ENCODE measurements at places on chromosomes 1 and 21.
A peak's percentile ranks its signal among the peaks of the same experiment; 100 is the strongest.

DNA sequence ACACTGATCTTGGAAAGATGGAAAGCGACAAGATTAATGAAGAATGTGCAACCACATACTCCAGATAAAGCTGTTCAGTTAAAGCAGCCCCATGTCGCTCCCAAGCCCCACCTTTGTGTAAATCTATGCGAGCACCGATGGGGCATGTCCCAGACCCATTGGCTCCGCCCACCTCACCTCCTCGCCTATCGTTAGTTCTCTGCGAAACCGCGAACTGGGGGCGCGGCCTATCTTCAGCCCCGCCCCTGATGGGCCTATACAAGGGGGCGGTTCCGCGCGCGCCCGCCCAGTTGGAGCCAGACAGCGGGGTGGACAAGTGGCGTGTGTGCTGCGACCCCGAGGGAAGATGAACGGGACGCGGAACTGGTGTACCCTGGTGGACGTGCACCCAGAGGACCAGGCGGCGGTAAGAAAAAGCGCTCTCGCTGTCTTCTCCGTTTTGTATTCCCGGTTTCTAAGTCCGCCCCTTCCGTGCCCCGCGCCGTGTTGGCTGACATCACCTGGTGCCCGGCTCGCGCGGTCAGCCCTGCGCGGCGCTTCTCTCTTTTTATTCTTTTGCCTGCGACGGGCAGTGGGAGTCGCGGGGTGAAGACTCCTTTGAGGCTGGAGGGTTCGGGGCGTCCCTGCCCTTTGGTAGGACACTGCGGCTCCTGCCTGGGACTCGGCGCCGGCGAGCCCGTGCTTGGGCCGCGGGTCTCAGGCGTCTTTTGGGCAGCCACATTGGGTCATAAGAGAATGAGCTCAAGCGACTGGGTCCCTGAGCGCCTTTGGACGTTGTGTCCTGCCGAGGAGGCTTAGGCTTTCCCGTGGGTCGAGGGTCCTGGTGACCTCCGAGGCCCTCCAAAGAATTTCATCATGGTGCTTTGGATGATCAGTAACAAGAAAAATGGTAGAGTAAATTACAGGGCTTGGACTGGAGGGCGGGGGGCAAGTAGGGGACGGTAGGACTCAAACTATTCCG is at the start of gene TUFT1:
TSS of gene TUFT1 (plus strand) at position 289 of the 961 bp plus-strand sequence. CDS start at position 347, 58 bp downstream.
- peak; percentile 93 for DNase-seq

- DNase-seq = no peak
Observed at GRCh38 chr21:38376693-38377092, 119.9 kb downstream of the KCNJ15 start.

DNA sequence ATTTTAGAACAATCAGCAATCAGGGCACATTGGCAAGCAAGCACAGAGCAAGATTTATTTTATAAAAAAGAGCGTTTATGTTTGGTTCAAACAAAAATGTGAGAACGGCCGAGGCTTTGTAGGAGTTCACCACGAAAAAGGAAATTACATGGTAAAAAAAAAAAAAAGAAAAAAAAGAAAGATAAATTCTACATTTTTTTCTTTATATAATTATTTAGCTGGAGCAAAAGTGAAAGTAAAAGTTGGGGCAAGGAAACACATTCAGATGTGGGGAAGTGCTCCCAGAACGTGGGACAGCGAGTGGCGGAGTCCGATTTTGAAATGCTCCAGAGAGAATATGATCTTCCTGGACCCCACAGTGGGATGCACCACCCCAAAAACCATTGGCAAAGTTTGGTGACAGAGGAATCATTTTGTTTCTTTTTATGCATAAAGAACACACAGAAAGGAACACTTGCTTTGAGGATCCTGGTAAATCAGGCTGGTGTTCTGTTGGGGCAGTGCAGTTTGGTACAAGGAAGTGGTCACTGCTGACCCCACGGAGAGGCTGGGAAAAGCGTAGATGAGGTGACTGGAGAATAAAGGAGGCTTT is 16.3 kb upstream of the ATP5PO start:
- no peak for DNase-seq

- DNase-seq = no peak
Observed at GRCh38 chr1:240027059-240027462, 64.6 kb upstream of the FMN2 start.

DNA sequence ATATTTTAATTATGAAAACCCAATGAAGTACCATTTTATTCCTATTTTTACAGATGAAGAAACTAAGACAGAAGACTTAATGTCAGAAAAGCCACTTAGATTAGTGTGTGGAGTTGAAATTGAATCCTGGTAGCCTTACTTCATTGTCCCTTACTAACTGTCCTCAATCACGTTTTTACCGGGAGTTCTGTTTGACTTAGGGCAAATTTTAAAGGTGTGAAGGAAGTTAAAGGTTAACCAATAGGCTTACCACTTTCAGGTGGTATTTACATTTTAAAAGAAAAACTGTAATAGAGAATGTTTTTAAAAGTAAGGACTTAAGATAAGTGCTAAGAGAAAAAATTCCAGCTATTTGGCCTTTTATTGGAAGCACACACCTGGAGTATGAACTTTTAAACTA is 12.4 kb downstream of the RRP15 start:
- no peak for DNase-seq

- no peak for DNase-seq
Observed at GRCh38 chr21:46094401-46095082, 3.4 kb upstream of the COL6A2 start.

GRCh38 chr1:6776895-6777294 is 8.4 kb upstream of the CAMTA1 start:
- no peak for DNase-seq

DNA sequence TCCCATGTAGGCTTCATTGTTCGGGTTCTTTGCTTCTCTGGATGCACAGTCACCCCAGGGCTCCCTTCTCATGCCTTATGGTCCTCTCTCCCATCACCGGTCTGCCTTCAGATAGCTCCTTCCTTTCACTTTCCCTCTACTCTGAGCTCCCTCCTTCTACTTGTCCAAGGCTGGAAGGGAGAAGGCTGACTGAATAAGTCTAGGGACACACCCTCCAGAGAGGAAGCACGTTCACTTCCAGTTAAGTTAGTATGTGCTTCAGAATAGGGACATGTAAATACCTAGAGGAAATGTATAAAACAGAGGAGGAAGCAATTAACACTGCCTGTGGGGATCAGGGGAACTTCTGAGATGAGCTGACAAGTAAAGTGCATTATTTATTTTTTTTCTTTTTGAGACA is 23.5 kb downstream of the CXADR start:
- no peak for DNase-seq

DNA sequence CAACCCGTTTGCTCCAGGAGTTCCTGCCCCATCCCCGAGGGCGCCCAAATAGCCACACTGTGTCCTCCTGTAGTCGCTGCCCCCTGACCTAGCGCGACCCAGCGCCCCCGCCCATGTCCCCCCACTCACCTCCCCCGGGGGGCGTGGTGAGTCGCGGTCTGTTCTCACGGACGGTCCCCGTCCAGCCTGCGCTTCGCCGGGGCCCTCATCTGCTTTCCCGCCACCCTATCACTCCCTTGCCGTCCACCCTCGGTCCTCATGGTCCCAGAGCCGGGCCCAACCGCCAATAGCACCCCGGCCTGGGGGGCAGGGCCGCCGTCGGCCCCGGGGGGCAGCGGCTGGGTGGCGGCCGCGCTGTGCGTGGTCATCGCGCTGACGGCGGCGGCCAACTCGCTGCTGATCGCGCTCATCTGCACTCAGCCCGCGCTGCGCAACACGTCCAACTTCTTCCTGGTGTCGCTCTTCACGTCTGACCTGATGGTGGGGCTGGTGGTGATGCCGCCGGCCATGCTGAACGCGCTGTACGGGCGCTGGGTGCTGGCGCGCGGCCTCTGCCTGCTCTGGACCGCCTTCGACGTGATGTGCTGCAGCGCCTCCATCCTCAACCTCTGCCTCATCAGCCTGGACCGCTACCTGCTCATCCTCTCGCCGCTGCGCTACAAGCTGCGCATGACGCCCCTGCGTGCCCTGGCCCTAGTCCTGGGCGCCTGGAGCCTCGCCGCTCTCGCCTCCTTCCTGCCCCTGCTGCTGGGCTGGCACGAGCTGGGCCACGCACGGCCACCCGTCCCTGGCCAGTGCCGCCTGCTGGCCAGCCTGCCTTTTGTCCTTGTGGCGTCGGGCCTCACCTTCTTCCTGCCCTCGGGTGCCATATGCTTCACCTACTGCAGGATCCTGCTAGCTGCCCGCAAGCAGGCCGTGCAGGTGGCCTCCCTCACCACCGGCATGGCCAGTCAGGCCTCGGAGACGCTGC is 1.1 kb downstream of the HTR6 start:
- no peak for DNase-seq

GRCh38 chr1:224665016-224665415 is 48.9 kb downstream of the CNIH3 start:
- DNase-seq = no peak

DNA sequence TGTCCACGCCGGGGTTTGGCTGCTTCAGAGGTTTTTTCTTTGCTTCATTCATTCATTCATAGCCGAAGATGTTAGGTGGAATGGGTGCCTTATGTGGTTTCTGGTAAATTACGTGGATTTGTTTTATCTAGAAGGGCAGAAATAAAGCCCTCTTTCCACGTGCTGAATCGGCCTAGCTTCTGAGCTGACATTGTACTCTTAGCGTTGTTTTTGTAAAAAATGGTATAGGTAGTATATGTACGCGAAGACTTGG is 1.5 kb downstream of the GALNT2 start:
- no peak for DNase-seq

DNA sequence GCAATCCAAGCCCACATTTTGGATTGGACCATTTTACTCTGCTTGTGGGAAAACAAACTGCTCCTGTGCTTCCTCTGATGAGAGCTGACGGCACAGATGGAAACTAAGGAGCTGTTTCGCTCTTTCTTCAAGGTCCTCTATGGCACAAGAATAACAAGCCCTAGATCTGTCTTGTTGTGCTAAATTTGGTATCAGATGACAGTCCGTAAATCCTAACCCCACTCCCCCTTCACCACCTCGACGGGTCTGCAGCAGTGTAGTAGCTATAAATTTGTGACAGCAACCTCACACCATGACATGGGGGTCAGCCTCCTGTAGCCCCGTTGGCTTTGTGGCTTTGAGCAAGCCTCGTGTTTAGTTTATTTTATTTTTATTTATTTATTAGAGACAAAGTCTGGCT is 85.9 kb downstream of the ADSS2 start:
- DNase-seq = no peak

GRCh38 chr1:67162954-67163353 is 3.3 kb upstream of the IL23R start:
- DNase-seq = peak; percentile 23

DNA sequence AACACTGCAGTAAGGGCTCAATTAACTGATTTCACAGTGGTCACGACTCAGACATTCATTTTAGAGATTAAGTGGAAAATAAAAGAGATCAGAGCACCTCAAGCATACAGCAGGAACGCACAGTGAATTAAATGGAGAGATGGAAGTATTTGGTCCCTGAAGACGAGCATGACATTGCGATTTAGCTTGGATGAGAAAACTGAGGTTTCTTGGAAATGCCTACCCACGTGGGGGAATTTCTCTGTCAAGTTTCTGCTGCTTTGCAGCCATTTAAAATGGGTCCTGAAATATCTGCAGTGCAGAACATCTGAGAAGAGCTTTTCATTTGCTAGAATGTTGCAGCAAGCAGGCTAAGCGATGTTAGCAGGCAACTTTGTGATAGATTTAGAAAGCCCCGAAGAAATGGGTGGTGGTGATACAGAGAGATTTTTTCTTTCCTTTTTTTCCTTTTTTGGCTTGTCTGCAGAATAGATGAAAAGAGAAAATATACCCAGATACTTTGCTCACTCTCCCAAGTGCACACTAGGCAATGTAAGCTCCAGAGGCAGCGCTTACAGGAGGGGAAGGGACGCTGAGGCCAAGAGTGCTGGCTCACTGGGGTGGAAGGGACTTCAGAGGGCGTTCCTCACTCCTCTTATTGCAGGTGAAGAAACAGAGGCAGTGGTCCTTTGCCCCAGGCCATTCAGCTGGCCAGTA is 258.0 kb downstream of the KCNJ6 start:
- DNase-seq = no peak

DNA sequence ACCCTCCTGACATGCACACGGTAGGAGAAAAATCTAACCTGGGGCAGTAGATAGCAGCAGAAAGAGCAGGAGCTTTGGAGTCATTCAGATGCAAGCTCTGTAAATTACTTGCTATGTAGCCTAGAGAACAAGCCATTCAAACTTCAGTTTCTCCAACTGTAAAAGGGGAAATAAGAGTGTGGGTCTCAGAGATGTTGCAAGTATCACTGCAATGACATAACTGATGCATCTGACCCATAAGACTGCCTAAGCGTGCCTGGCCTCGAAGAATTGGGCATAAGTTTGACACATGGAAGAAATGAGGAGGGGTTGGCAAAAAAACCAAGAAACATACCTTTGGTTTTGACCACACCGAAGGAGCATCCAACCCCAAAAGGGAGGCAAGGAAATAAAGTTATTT is 5.2 kb downstream of the AK2 start:
- DNase-seq = no peak

GRCh38 chr1:86201311-86201710 is 44.7 kb upstream of the COL24A1 start:
- DNase-seq = no peak

DNA sequence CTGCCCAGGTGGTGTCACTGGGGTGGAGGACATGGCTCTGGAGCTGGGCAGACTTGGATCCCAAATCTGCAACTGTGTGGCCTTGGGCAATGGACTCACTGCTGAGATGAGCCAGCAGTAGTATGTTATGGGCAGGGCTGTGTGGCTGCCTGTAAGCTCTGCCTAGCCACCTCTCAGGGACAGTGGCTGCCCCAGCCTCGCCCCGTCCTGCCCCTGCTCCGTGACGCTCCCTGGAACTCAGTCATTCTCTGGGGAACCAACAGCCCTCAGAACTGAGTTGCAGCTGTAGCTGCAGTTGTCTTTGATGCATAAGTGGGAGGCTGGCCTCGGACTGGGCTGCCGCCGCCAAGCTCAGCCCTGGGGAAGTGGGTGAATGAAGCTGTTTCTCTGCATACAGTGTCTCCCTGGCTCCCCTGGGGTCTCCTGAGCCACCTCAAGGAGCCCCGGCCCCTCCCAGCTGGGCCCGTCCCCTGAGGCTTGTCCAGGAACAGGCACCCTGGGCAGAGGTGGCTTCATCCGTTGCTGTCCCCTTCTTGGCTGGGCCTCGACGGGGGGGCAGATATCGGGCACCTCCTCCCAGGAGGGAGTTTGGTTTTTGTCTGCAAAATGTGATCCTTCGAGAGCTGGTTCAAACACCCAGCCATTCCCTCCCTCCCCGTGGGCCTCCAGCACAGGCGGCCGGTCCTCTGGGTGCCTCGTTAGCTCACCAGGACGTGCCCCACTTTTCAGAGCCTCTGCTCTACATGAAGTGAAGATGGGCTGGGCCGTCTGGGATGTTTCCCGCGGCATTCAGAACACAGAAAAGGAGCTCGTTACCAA is 26.2 kb upstream of the PLCH2 start:
- no peak for DNase-seq

GRCh38 chr1:32116531-32116930 is 8.7 kb downstream of the KPNA6 start:
- no peak for DNase-seq

- no peak for DNase-seq
Observed at GRCh38 chr1:59554011-59554663, 257.2 kb downstream of the FGGY start.

DNA sequence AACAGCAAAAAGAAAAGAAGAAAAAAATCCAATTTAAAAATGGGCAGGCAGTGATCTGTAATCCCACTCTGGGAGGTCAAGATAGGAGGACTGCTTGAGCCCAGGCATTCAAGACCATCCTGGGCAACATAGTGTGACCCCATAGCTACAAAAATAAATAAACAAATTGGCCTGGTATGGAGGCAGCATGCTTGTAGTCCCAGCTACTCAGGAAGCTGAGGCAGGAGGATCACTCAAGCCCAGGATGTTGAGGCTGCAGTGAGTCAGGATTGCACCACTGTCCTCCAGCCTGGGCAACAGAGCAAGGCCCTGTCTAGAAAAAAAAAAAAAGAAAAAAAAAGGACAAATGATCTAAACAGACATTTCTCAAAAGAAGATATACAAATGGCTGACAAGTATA is 99.6 kb downstream of the EIF4G3 start:
- no peak for DNase-seq

- DNase-seq = no peak
Observed at GRCh38 chr1:225572422-225572821, 80.5 kb downstream of the ENAH start.

Measured in stimulated activated naive CD4-positive, alpha-beta T cell treated with Interleukin-2 at 50 U/mL for 16 hours (primary cell).